Stomach (tissue), 19 donors: ENCODE measurements at places on chromosomes 16 and 17. TPM values are rescaled to one million over a fixed set of nuclear protein-coding genes. Genes with fewer than 3 reads are reported as not detected.

The SHISA6 gene
- 1.2 TPM for total RNA-seq

The MRPL10 gene
- total RNA-seq, result 85.2 TPM

The CCL2 gene
- total RNA-seq, result 11.1 TPM

The CBFA2T3 gene
- total RNA-seq, result 0.58 TPM

The CFAP52 gene
- total RNA-seq, result not detected

The EVPLL gene
- total RNA-seq, result 0.45 TPM

DNA sequence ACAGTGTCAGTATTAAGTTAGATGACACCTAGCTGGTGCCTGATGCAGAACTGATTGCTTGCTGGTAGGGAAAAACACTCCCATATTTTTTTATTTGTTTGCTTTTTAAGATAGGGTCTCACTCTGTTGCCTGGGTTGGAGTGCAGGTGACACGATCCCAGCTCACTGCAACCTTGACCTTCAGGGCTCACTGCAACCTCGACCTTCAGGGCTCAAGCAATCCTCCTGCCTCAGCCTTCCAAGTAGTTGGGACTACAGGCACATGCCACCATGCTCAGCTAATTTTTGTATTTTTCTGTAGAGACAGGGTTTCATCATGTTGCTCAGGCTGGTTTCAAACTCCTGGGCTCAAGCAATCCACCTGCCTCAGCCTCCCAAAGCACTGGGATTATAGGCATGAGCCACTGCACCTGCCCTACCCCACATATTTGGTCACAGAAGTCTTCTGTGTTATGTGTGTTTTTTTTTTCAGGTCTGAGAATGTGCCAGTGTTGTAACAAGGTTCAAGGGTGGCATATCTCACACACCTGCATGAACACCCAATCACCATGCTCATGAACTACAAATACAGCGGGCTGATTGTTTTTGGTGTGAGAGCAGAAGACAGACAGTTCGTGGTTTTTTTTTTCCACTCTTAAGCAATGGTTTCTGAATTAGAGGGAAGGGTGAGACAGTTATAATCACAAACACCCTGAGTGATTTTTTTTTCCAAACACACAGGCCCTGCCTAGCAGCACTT is 22.8 kb downstream of the SPAG9 start:
- DNase-seq, result peak; percentile 74

GRCh38 chr16:77009453-77009852 is 181.5 kb upstream of the MON1B start:
- DNase-seq, result no peak

DNA sequence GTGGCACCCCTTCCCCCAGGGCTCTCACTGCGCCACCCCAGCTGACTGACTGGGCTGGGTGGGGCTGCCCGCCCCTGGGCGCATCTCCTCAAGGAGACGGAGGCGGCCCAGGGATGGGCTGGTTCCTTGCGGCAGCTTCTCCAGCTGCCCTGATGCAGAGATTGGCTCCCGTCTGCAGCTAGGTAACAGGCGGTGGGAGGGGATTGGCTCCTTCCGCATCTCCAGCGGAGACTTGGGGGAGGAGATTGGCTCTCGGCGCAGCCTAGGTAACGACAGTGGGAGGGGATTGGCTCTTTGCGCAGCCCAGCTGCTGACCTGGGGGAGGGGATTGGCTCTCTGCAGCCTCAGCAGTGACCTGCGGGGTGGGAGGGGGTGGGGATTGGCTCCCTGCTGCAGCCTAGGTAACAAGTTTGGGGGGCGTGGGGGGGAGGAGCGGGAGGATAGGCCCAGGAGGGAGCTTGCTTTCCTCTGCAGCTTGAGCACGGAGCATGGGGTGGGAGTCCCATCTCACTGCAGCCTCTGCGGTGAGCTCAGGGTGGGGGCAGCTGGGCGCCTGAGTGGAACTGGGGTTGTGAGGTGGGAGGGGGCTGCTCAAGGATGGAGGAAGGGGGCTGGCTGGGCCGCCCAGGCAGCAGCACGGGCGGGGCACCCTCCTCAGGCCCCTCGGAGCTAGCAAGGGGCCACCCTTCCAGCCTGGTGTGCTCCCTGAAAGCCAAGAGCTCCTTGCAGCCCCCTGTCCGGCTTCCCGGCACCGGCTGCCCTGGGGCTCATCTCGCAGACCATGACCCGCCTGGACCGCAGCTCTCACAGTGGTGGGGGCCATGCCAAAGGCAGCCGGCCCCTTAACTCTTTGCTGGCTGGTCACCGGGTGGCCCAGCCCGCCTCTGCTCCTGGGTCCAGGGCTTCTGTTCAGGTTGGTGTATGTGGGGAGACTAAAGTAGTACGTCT is 6.4 kb downstream of the NFE2L1 start:
- peak; percentile 53 for DNase-seq

- DNase-seq, result no peak
These were observed 52.0 kb downstream of the CBFA2T3 start for GRCh38 chr16:88924834-88925539.

GRCh38 chr16:83586036-83586435 is 221.7 kb upstream of the HSBP1 start:
- no peak for DNase-seq

DNA sequence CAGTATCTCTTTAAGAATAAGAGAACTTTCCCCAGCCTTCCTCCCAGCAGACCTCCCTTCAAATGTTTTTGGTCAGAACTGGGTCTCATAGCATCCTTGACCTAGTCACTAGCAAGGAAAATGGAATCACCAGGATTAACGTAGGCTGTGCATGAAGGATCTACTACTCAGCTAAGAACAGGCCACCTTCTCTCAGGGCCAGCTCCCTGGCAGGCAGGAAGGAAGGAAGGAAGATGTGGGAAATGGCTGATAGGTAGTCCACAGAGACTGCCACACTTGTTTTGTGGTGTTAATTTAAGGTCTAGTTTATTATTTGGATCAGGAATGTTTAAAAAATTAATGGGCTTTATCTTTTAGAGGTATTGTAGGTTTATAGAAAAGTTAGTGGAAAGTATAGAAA is 136.4 kb downstream of the SPECC1 start:
- DNase-seq, result no peak
